GM06990 (cell line): ENCODE measurements at places on chromosomes 2 and 18.

GRCh38 chr2:197851451-197851850 is 47.1 kb downstream of the PLCL1 start:
- DNase-seq = no peak

DNA sequence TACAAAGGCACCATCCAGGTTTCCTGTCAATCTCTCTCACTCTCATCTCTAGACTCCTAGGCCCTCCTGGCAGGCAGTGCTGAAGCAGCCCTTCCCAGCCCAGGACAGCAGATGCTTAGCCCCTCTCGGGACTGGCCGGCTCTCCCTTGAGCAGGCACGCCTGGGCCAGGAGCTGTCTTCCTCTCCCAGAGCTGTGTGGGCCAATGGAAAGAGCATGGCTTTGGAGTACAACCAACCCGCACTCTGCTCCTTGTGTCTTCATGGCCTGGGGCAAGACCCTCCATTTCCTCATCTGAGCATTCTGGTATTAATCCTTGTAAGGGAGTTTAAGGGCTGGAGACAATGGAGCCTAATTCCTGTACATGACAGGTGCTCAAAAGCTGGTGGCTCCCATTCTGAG is 97.2 kb downstream of the CAPN13 start:
- DNase-seq = no peak

DNA sequence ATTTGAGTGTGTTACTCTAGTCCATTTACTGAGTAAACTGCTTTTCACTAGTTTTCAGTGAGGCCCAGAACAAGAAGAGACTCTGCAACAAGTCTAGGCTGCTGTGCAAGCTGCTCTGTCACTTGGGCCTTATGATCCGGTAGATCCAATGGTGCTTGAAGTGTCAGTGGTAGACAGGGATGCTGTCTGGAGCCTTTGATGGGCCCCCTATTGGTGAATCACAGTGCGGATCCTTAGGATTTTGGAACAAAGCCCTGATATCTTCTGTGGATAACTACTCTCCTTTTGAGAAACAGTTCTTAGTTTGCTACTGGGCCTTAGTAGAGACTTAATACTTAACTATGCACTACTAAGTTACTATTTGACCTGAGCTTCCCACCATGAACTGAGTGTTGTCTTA is 150.2 kb downstream of the TMEFF2 start:
- no peak for DNase-seq

DNA sequence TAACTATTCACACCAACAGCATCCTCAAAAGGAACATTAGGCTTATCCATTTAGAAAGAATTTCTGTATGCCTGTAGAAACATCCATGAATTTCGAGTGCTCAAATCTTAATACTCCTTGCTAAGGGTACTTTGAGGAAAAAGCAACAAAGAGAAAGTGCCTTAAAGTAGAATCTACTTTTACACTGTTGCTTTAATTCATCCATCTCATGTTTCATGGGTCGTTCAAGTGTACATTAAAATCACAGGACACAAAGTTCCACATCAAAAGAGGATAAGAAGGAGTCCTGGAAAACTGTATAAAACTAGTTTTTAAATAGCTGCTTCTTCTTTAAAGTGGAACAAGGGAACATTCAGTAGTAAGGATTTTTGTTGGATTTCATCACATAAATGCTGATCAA is 54.5 kb downstream of the LRP1B start:
- DNase-seq = no peak

GRCh38 chr2:5316001-5316490 is 376.1 kb upstream of the SOX11 start:
- DNase-seq = no peak

GRCh38 chr2:26711457-26712161 is 19.1 kb downstream of the KCNK3 start:
- no peak for DNase-seq

DNA sequence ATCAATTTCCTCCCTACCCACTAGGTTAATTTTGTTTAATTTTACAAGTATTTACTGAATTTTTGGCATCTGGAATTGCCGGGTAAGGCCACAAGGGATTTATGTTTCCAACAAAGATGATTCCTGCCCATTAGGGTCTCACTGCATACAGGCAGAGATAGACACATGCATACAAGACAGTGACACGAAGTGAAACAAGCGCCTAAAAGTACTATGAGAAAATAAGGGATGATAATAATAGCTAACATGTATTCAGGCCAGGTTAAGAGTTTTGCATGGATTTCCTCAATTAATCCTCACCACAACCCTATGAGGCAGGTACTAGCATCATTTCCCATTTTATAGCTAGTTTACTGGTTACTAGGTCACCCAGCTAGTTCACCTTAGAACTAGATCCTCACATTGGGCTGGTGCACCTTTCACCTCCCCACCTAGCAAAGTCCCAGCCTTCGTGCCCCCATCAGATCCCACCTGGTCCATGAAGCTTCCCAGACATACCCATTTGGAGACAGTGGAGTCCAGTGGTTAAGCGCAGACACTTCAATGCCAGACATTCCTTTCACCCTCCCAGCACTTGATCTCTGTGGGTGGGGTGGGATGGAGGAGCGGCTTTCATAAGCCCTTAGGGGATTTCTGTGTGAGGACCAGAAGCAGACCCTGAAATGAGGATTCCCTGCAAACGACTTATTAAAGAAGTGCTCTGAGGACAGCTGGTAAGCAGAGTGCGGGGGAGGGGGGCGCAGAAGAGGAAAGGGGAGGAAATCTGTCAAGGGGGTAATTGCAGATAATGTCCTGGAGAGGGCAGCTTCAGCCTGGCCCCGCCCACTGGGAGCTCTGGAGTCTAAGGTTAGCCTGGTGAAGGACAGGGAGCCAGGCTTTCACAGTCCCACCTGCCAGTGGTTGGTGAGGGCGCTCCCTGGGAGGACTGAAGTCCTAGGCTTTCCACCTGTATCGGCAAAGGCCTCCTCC is 5.8 kb upstream of the DGUOK start:
- DNase-seq = no peak

DNA sequence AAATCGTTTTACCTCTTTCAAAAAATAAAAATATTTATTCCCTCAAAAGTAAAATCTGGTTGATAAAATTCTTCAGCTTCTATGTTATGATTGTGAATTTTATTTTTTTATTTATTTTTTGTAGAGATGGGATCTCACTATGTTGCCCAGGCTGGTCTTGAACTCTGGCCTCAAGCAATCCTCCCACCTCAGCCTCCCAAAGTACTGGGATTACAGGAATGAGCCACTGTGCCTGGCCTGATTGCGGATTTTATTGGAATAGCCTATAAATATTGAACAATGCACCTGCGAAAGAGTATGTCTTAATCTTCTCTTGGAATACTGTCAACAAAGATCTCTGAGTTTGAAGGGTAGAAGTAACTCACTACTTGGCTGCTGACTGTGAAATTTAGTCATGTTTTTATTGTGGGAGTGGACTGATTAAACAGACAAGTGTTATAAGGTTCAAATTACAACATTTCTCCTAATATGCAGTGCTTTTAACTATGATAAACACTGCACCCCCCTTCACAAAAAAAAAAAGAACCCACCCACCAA is 138.0 kb downstream of the AFF3 start:
- DNase-seq = no peak

DNA sequence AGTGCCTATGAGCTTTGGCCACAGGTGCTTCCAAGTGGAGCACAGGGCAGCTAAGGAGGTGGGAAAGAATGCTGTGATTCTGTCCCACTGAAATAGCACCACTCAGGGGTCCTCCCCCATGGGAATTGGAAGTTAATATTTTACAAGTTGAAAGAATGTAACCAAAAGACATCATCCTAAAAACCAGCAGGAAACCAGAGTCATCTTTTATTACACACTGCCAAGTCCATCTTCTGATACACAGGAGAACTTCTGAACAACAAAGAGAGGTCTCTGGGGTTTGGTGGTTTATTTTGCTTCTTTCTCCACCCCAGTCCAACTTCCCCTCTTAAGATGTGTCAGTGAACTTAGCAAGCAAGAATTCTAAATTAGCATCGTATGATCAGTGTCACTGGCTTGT is 47.7 kb downstream of the COLEC12 start:
- no peak for DNase-seq

DNA sequence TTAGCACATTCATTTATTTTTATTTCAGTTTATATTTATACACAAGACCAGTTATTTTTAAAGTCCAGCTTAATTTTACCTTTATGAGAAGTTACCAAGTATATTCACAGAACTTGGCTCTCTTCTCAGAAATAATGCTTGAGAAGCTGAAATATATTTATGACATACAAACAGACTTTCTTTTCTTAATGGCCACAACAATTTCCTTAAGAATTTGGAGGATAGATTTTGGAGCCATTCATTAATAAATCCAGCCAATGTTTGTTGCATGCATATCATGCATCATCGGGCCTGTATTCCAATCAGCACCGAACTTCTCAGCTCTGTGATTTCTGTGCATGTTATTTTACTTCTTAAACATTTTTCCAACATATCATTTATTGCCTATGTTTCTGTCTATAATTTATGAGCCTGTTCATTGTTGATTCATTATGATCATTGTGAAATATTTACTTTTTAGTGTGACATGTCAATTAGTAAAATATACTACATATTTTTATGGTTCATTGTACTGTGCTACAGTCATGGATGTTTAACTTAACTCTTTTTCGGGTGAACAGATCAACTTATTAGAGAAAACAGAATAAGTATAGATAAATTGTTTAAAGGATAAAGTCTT is 3.5 kb downstream of the GULP1 start:
- no peak for DNase-seq

GRCh38 chr18:37249895-37250618 is 315.5 kb downstream of the CELF4 start:
- no peak for DNase-seq

DNA sequence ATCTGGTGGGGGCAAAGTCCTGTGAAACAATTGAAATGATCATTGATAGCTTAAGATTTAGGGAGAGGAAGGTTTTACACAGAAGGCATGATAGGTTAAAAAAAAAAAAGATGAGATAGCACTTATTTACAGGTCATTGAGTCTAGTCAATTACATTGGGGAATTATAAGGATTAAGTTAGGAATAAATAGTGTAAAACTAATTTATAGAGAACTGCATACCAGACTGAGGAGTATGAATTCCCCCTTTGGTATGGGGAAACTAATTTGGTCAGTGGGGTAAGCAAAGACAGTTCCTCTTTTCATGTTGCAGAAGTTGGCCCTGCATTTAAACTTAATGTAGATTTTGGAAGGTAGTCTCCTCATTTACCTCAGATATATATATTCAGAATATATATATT is 10.8 kb downstream of the GLS start:
- DNase-seq = peak; percentile 25
